ENCODE measurements at places on chromosomes 2 and 18. TPM values are rescaled to one million over a fixed set of nuclear protein-coding genes. Genes with fewer than 3 reads are reported as not detected.
A peak's percentile ranks its signal among the peaks of the same experiment; 100 is the strongest.

CD8B2 gene
- not detected for total RNA-seq

GRCh38 chr2:5392658-5393057, 299.5 kb upstream of the SOX11 start:
- no peak for DNase-seq

GRCh38 chr2:232979871-232980461, 33.1 kb downstream of the NGEF start:
- peak; percentile 77 for DNase-seq

DNA sequence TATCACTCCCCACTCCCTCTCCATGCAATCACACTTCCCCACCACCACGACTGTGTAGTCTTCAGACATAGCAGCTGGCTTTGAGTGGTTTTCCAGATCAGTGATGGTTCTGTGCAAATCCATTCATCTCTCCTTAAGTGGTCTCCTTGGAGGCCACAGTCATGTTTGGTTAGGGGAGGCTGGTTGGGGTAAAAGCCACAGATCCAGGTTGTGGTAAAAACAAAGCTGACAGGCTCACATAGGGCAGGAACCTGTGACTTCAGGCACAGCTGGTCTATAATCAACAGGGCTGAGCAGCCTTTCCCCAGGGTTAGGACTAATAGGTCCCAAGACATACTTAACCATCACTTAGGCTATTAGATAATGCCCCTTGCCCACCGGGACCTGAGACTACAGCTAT, 46.2 kb upstream of the FZD7 start:
- no peak for DNase-seq

DNA sequence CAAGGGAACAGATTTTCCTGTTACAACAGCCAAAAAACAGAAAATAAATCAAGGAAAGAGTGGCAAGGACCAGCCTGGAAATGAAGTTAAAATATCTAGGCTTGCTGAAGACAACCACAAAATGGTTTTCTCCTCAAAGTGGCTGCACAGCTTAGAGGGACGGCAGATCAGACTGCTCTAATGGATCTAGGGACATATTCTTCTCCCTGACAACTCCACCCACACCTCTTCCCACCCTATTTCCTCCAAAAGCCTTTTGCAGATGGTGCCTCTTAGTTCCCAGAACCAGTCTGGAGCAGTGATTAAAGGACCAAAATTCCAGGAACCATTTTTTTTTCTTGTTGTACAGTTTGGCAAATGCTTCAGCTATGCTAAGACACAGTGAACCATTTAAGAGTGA, 220.2 kb upstream of the SIX2 start:
- no peak for DNase-seq

DNA sequence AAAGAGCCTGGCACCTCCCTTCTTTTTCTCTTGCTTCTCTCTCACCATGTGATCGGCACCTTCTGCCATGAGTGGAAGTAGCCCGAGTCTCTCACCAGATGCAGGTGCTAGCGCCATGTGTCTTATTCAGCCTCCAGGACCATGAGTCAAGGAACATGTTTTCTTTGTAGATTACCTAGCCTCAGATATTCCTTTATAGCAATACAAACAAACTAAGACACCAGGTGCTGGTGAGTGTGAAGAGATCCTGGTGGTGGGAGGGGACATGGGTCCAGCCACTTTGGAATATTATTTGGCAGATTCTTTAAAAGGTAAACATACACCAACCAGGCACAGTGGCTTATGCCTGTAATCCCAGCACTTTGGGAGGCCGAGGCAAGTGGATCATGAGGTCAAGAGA, 5.9 kb upstream of the USP40 start:
- no peak for DNase-seq

DNA sequence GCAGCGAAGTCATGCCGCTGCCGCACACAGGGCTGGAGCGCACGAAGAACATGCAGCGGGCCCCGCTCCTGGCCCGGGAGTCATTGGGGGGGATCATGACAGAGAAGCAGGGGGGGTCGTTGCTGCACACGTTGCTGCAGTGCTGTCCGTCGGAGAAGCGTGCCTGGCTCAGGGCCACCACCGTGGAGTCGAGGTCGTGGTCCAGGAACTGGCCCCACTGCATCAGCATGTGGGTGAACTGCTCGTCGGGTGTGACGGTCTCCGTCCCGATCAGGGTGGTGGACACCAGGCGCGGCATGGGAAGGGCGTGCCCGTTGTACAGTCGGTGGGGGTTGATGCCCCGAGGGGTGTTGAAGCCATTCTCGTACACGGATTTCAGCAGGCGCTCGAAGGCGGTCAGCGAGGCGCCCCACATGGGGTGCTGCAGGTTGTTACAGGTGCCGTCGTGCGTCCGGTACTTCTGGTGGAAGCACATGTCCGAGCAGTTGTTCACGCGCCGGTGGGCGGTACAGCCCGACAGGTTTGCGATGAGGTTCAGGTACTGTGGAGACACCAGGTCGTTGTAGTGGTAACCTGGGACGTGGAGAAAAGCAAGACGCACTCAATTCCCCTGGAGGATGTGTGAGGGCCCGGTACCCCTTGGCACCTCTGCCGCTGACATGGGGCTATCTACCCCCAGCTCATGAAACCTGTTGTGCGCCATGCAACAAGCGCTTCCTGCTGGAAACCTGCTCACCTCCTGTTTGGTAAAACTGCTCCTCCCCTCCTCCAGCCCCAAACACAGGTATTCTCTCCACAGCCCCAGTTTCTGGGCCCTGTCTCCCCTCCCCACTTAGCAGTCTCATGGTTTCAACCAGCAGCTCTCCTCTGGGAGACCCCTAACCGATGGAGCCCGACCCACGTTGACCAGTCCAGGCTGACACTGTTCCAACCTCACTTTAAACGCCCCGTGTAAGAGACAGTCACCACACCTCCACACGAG, 94.9 kb downstream of the PXDN start:
- DNase-seq = no peak

Data from IMR-90 (cell line).